ENCODE measurements at places on chromosomes 5 and 9. TPM values are rescaled to one million over a fixed set of nuclear protein-coding genes. Genes with fewer than 3 reads are reported as not detected.

Gene CTSL
- 174 TPM for total RNA-seq

DNA sequence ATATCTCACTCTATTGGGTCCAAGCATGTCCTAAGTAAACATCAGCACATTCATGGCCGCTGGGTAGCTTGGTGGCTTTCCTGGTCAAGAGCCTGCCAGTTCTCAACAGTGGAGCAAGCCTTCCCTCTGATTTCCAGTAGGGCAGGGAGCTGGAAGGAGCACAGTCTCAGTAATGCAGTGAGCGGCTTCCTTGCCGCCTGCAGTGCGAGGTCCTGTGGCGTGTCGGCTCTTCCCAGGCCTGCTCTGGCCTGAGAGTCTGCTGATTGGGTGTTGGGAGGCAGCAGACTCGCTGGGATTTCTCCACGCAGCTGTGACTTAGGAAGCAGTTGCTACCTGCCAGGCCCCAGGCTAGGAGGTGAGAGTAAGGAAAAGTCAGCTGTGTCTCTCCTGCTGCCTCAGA is 51.3 kb downstream of the SPTAN1 start:
- DNase-seq = no peak
- H3K27ac ChIP-seq = no peak overlapping the region
- no peaks in the 10 kb centered on the region for H3K4me1 ChIP-seq
- peaks cover 15% of the 10 kb centered on the region for H3K36me3 ChIP-seq
- H3K27me3 ChIP-seq = no peaks in the 10 kb centered on the region
- no peak overlapping the region for H3K4me3 ChIP-seq

DNA sequence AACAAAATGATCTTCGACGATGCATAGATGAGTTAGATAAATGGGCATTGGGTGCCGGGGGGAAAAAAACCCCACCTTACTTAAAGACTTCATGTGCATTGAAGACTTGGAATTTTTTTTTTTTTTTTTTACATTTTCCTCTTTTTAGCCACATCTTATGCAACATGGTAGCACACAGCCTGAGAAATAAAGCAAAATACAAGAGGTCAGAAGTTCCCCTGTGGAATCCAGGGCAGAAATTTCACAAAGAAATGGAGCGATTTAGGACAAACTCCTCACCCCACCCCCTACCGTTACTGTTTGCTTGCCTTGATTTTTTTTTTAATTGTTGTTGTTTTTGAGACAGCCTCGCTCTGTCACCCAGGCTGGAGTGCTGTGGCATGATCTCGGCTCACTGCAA is 153.2 kb downstream of the GOLPH3 start:
- DNase-seq = no peak
- H3K27ac ChIP-seq = no peak overlapping the region
- H3K27me3 ChIP-seq = no peaks in the 10 kb centered on the region
- no peaks in the 10 kb centered on the region for H3K36me3 ChIP-seq
- no peaks in the 10 kb centered on the region for H3K4me1 ChIP-seq

GRCh38 chr5:133406977-133407632 is 205.2 kb downstream of the FSTL4 start:
- no peaks in the 10 kb centered on the region for H3K36me3 ChIP-seq
- no peak overlapping the region for H3K4me3 ChIP-seq
- no peaks in the 10 kb centered on the region for H3K27me3 ChIP-seq
- no peaks in the 10 kb centered on the region for H3K4me1 ChIP-seq
- H3K27ac ChIP-seq = no peak overlapping the region
- no peak for DNase-seq

DNA sequence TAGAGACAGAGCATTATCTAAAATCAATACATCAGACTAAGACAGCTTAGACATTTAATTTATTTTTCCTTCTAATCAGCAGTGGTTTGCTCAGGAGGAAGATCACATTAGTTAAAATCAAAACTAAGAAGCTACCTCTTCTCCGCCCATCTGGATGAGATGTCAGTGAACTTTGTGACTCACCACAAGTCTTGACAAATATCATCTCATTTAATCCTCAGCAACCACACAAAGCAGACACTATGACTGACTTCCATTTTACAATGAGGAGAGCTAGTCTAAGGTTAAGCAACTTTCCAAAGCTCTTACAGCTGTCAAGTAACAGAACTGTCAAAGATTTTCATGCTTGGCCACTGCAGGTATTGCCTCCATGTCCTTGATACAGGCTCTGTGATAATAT is 289.5 kb downstream of the DEPDC1B start:
- DNase-seq = no peak
- H3K27ac ChIP-seq = no peak overlapping the region
- no peaks in the 10 kb centered on the region for H3K36me3 ChIP-seq
- no peak overlapping the region for H3K4me3 ChIP-seq

- no peak overlapping the region for H3K4me3 ChIP-seq
- H3K27ac ChIP-seq = no peak overlapping the region
- H3K27me3 ChIP-seq = no peaks in the 10 kb centered on the region
- no peak for DNase-seq
- no peaks in the 10 kb centered on the region for H3K4me1 ChIP-seq
- no peaks in the 10 kb centered on the region for H3K36me3 ChIP-seq
These were observed 34.4 kb upstream of the NSMF start for GRCh38 chr9:137493364-137494103.
